Chondrocyte (in vitro differentiated cells): ENCODE measurements at places on chromosomes 7 and 10. TPM values are rescaled to one million over a fixed set of nuclear protein-coding genes. Genes with fewer than 3 reads are reported as not detected.
A peak's percentile ranks its signal among the peaks of the same experiment; 100 is the strongest.

Gene RHOBTB1
- total RNA-seq, result 18.6 to 19.2 TPM (median 19.0 TPM) in 3 replicates

DNA sequence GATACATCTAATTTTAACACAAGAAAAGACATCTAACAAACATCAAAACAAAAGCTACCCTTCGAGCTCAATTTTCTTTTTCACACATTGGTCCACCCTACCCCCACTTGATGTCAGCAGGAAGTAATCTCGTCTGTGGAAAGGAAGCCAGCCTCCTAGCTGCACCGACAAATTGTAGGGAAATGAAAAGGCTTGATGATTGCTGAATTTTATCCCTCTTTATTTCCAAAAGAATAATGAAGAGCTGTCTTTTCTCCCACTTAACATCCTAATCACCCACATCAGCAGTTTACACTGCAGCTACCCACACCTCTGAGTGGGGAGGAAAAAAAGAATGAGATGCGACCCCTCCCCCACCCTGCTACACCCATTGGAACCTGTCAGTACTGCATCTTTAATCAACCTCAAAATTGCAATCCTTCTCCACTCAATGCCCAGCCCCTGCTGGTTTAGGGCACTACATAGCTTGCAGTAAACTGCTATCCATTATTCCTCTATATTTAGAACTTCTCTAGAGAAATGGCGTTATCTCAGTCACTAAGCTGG lies 10.6 kb upstream of the CPVL start:
- H3K36me3 ChIP-seq, result no peaks in the 10 kb centered on the region
- no peak for DNase-seq
- no peak overlapping the region for H3K4me3 ChIP-seq
- H3K27ac ChIP-seq, result no peak overlapping the region

Gene HECW1
- total RNA-seq, result 0.65 to 1.9 TPM (median 1.5 TPM) in 3 replicates

- no peak for DNase-seq
- no peak overlapping the region for H3K4me3 ChIP-seq
- peaks cover 13% of the 10 kb centered on the region for H3K4me1 ChIP-seq
- no peak overlapping the region for H3K27ac ChIP-seq
- H3K36me3 ChIP-seq, result peaks cover 18% of the 10 kb centered on the region
These were observed 42.3 kb downstream of the BZW2 start for GRCh38 chr7:16688249-16688648.

DNA sequence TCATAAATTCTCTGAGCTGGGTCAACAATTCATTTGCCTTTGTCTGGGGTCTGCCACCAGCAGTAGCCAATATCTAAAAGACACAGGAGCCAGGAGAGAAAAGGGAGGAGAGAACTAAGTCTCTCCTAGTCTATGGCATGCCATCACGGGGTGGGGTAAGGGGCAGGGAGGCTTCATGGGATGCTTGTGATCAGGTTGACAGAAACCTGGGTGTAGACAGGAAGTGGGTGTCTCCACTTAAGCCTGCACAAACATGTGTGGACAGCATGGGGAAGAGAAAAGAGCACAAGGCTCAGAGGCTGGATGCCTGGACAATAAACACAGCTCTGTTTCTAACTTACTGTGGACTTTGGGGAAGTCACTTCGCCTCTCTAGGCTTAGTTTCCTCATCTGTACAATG lies 11.5 kb upstream of the C10orf53 start:
- H3K4me3 ChIP-seq, result no peak overlapping the region
- DNase-seq, result no peak
- H3K27me3 ChIP-seq, result peaks cover 33% of the 10 kb centered on the region
- no peak overlapping the region for H3K27ac ChIP-seq
- H3K4me1 ChIP-seq, result no peaks in the 10 kb centered on the region
- H3K36me3 ChIP-seq, result no peaks in the 10 kb centered on the region

Gene OPN4
- total RNA-seq, result not detected in 3 replicates

- H3K36me3 ChIP-seq, result peaks cover 1% of the 10 kb centered on the region
- H3K4me1 ChIP-seq, result peaks cover 18% of the 10 kb centered on the region
- H3K27ac ChIP-seq, result no peak overlapping the region
- no peaks in the 10 kb centered on the region for H3K27me3 ChIP-seq
- no peak for DNase-seq
These were observed 274.4 kb downstream of the KCNMA1 start for GRCh38 chr10:77363210-77363609.

DNA sequence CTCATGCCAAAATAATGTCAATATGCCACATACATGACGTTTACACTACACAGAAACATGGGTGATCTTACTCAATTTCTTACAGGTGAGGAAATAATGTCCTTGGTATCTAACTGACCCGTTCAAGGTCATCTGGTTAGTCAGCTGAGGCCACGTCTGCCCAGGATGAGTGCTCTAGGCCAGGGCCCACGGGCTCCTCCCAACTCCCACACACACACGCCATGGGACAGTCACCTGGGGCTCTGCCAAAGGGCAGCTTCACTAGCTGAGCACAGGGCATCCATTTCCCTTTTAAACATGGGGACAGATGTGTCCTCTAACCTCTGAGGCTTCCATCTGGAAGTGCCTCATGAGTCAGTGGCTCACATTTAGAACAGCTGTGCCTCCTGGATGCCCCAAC lies 123.9 kb downstream of the TNS3 start:
- DNase-seq, result no peak
- peaks cover 92% of the 10 kb centered on the region for H3K4me1 ChIP-seq
- H3K36me3 ChIP-seq, result peaks cover 6% of the 10 kb centered on the region
- no peaks in the 10 kb centered on the region for H3K27me3 ChIP-seq
- no peak overlapping the region for H3K4me3 ChIP-seq

Gene GIMAP8
- not detected in 3 replicates for total RNA-seq

GRCh38 chr10:4262449-4262848 lies 477.4 kb upstream of the KLF6 start:
- no peak overlapping the region for H3K4me3 ChIP-seq
- H3K27ac ChIP-seq, result no peak overlapping the region
- DNase-seq, result no peak
- H3K36me3 ChIP-seq, result no peaks in the 10 kb centered on the region
- no peaks in the 10 kb centered on the region for H3K27me3 ChIP-seq
- H3K4me1 ChIP-seq, result peaks cover 56% of the 10 kb centered on the region

DNA sequence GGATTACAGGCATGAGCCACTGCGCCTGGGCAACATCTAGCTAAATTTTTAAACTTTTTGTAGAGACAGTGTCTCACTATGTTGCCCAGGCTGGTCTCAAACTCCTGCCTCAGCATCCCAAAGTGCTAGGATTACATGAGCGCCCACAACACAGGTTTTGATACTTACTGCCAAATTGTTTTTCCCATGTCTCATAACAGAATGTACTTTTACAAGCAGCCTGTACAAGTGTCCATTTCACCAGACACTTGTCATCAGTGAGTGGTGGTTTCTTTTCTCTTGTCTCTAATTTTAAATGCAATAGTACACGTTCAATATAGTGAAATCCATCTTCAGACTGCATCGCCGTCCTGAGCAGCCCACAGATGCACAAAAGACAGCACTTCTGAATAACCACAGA lies 116.4 kb upstream of the LYZL2 start:
- H3K36me3 ChIP-seq, result no peaks in the 10 kb centered on the region
- no peak overlapping the region for H3K4me3 ChIP-seq
- H3K4me1 ChIP-seq, result peaks cover 3% of the 10 kb centered on the region
- no peaks in the 10 kb centered on the region for H3K27me3 ChIP-seq
- no peak overlapping the region for H3K27ac ChIP-seq

Gene CYP3A4
- total RNA-seq, result not detected in 3 replicates

Gene ZPBP
- total RNA-seq, result not detected in 3 replicates

GRCh38 chr10:50422259-50422658 lies 170.9 kb upstream of the ASAH2 start:
- H3K27me3 ChIP-seq, result no peaks in the 10 kb centered on the region
- H3K36me3 ChIP-seq, result no peaks in the 10 kb centered on the region
- no peak for DNase-seq
- no peak overlapping the region for H3K27ac ChIP-seq

Gene TRAPPC14
- 15.4 to 19.7 TPM (median 16.3 TPM) in 3 replicates for total RNA-seq

GRCh38 chr10:93068411-93069244 lies 5.1 kb upstream of the CYP26A1 start:
- no peak overlapping the region for H3K27ac ChIP-seq
- H3K4me3 ChIP-seq, result peak overlapping the region; percentile 63
- peaks cover 80% of the 10 kb centered on the region for H3K27me3 ChIP-seq
- no peaks in the 10 kb centered on the region for H3K36me3 ChIP-seq

Gene DCLRE1A
- total RNA-seq, result 5.7 to 7.0 TPM (median 6.3 TPM) in 3 replicates
